NCI-H1048 (cell line): ENCODE measurements at places on chromosomes 6 and 20.

DNA sequence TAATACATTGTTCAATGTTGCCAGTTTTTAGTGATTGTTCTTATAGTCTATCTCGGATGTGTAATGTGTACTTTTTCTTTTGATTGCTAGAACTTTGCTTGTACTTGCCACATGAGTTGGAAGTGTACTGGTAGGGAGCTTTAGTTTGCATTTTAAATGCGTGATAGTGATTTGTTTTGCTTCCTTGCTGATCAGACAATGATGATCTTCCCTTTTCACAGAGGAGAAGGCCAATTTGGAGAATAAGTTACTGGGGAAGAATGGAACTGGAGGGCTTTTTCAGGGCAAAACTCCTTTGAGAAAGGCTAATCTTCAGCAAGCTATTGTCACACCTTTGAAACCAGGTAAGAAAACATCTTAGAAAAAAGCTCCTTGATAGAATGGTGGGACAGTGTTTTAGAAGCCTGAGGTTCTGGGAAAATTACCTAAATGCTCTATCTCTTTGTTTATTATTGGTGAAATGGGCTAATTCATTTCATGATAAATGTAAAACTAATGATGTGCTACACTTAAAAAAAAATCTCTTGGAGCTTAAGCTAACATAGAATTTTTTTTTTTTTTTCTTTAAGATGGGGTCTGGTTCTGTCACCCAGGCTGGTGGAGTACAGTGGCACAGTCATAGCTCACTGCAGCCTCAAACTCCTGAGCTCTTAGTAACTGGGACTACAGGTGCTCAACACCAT is 20.9 kb downstream of the TPX2 start:
- DNase-seq = no peak

GRCh38 chr6:163744256-163744925 is 329.9 kb downstream of the QKI start:
- no peak for DNase-seq

- no peak for DNase-seq
Observed at GRCh38 chr6:108464418-108465097, 96.2 kb upstream of the FOXO3 start.

DNA sequence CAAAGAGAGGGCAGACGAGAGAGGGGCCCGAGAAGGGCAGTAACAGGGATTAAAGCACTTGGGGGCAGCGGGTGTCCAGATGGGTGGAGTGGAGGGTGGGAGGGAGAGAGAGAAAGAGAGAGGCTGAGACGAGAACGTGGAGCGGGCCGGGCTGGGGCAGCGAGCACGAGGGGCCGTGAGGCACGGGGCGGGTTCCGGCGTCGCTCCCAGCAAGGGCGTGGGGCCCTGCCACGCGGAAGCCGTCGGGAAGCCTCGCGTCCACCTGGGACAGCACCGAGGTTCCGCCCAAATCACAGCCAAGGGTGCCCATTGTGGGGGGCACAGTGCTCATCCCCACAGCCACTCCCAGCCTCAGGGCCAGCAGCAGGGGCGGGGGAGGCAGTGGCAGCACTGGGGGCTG is 49.8 kb downstream of the KCNQ2 start:
- no peak for DNase-seq

GRCh38 chr6:68754681-68755213 is 119.7 kb downstream of the ADGRB3 start:
- DNase-seq = no peak

DNA sequence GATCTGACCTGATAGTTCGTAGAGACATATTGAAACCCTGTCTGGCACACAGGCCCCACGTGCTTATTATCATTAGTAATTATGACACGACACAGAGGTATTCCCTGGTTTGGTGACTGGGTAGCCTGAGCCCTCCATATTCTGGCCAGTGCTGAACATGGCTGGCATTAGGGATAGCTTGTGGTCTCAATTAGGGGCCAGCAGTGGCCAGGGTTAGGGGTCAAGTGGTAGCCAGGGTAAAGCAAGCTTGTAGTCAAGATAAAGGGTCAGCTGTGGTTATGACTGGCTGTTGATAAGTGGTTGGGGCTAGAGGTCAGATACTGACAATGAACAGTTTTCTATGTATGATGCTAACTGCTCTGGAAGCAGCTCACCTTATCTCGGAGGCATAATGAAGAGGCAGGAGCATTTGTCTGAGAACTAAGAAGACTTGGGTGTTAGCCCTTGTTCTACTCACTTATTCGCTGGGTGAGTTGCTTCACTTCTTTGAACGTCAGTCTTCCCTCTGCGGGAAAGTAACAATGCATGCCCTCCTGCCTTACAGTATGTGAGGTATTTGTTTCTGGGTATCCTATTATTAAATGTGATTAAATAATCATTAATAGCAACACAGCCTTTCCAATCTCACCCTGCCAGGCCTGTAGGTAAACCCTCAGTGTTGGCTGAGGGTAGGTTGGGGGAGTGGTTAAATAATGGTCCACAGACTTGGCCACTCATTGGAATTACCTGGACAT is 66.7 kb downstream of the VEGFA start:
- DNase-seq = no peak

DNA sequence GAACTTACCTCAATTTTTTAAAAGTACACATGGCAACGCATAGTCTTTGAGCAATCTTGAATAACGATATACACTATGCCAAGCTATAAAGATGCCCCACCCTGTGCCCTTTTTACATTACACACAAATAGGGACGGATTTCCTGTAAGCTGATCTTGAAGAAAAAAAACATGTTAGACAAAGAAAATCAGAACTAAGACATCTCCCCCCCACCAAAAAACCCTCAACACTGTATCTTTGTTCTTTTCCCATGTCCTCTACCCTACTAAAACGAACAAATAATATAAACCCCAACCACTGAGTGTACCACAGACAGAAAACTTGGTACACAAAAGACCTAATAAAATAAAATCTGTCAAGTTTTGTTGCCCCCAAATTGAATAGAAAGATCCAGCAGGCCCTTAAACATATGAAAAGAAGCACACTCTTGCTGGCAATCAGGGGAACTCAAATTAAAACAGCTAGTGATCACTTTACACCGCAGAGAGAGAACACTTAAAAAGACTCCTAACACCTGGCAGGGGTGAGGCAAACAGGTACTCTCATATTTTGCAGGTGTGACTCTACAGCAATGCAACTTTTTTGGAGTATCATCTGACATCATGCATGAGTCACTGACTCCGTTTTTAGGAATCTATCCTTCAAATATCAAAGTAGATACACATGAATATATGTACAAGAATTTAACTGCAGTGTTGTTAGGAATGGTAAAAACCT is 29.6 kb downstream of the BACH2 start:
- no peak for DNase-seq

GRCh38 chr6:39319621-39320362 is 2.7 kb downstream of the KCNK16 start:
- DNase-seq = no peak
